ENCODE measurements at places on chromosomes 1 and 21.
A peak's percentile ranks its signal among the peaks of the same experiment; 100 is the strongest.

DNA sequence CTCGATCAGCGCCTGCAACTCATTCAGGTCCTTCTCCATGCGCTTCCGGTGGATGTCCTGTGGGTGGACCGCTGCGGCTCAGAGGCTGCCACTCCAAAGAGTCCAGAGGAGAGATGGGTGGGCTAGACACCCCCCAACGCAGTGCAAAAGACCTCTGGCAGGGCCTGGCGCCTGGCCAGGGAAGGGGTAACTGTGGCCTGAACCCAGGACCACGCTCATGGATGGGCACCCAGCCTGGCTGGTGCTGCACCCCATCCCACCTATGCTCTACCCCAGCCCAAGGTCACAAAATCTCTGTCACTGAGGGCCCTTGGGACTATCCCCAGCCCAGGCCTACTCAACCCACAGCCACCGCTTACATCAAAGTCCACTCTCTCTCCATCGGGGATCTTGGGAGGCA lies 12.2 kb downstream of the TNNT2 start:
- DNase-seq: no peak

GRCh38 chr1:170586321-170587252 lies 54.6 kb downstream of the GORAB start:
- no peak for DNase-seq

GRCh38 chr1:8665833-8666232 lies 151.6 kb downstream of the RERE start:
- no peak for DNase-seq

DNA sequence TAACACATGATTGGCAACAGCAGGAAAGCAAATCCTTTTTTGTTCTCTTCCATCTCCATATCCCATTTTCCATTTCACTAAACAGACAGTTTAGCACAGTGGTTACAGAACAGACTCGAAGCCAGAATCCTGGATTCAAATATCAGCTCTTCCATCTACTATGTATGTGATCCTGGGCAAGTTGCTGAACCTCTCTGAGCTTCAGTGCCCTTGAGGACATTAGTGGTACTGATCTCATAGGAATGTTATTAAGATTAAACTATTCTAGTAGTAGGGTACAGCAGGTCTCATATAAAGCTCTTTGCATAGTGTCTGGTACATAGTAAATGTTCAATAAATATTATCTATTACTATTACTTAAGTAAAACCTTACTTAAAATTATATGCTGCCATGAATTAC lies 13.8 kb upstream of the HHIPL2 start:
- no peak for DNase-seq

DNA sequence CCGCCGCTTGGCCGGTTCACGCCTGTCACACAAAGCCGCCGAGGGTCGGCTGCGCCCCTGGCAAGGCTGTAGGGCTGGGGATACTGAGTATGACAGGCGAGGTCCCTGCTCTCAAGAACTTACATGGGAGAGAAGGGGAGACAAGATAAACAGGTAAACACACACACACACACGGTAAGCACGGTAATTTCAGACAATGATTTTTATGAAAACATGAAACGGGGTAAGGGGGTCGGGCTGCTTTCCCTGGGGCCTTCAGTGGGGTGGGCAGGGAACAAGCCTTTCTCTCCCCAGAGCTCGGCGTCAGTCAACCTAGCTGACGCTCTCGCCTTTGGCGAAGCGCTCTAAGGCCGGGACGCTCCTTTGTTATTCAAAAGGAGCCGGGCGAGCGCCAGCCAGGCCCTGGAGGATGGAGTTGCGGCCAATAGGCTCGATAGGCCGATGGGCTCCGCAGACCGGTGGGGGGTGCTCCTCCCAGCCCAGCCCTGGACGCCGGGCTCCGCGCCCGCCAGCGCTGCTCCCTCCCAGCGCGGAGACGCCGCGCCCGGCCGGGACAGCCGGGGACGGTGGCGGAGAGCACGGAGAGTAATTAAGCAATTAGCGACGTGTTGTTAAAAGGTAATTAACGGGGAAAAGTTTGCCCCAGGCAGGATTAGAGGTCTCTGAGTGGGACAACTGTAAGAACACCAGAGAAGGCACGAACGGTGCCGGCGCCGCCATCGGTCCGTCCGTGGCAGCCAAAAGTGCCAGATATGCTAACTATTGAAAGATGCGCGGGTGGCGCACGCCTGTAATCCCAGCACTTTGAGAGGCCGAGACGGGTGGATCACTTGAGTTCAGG lies 950 bp upstream of the INKA2 start:
- peak; percentile 56 for DNase-seq
